ENCODE measurements at places on chromosomes 12 and 14.

- DNase-seq, result no peak
Observed at GRCh38 chr12:83945871-83946270, 966.7 kb downstream of the SLC6A15 start.

- no peak for DNase-seq
Observed at GRCh38 chr14:70744641-70745040, 64.7 kb downstream of the MAP3K9 start.

GRCh38 chr12:80239867-80240266 lies 140.5 kb downstream of the OTOGL start:
- DNase-seq, result no peak

- no peak for DNase-seq
Observed at GRCh38 chr14:23173796-23174195, 9.7 kb downstream of the SLC7A8 start.

GRCh38 chr12:115953450-115953849 lies 324.0 kb downstream of the MED13L start:
- no peak for DNase-seq

DNA sequence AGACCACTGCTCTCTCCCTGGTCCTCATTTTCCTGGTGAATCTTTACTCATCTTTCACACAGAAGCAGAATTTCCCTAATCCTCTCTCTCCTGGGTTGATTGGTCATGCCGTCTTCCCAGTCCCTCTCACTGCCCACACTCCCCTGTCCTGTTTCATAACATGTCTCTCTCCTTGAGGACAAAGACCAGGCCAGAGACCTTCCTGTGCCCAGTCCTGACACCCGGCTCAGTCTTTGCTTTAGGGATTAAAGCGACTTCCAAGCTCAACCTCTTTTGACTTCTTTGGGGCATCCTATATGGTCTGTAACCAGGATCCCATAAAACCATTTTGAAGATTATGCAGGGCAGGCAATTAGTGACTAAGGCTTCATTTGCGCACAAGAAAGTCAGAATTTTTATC lies 105.5 kb downstream of the BCL11B start:
- DNase-seq, result no peak

GRCh38 chr12:11685716-11686115 lies 36.2 kb downstream of the ETV6 start:
- DNase-seq, result no peak

- peak; percentile 59 for DNase-seq
Observed at GRCh38 chr12:51393676-51394545, 2.7 kb upstream of the GALNT6 start.

GRCh38 chr12:51218607-51219161 lies 822 bp upstream of the POU6F1 start:
- no peak for DNase-seq

GRCh38 chr14:61475316-61475715 lies 153.9 kb downstream of the PRKCH start:
- peak; percentile 74 for DNase-seq

DNA sequence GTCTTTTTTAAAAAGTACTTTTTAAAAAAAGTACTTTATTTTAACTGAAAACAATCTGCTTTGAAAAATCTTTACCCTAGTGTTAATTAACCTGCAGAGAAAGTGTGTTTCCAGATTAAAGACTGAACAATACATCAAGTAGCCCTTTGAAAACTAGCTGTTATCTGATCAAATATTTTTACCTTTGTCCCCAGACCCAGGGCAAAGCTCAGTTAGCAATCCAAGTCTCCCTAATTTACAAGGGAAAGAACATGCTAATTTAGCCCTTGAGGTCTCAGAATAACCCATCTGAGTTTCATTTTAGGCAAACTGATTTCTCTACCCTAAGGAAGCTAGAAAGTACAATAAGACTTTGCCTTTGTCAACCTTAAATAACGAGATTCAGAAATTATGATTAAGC lies 91.2 kb downstream of the PPM1H start:
- no peak for DNase-seq

GRCh38 chr12:122918827-122919226 lies 22.9 kb upstream of the VPS37B start:
- no peak for DNase-seq

- DNase-seq, result no peak
Observed at GRCh38 chr12:16454481-16454880, 107.0 kb downstream of the MGST1 start.

- DNase-seq, result no peak
Observed at GRCh38 chr14:92481386-92481785, 32.2 kb upstream of the RIN3 start.

GRCh38 chr12:29374913-29375312 lies 6.1 kb downstream of the ERGIC2 start:
- DNase-seq, result no peak

DNA sequence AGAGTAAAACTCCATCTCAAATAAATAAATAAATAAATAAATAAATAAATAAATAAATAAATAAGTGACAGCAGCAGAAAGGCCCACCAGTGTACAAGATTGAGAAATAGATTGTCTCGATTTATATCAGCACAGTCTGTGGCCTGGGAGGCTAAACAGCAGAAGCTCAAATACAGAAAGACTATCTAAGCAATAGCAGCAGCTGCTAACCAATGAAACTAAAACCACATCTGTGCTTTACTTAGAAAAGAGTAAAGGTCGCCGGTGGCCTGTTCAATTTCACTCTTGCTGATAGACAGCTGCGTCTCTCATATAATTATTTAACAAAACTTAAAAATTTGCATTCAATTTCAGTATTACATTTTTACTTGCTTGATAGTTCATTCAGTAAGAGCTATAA lies 325.7 kb downstream of the CEP128 start:
- no peak for DNase-seq

GRCh38 chr12:117816-118345 lies 51.3 kb downstream of the IQSEC3 start:
- DNase-seq, result no peak

GRCh38 chr14:68574461-68574860 lies 218.4 kb downstream of the ZFP36L1 start:
- DNase-seq, result no peak

DNA sequence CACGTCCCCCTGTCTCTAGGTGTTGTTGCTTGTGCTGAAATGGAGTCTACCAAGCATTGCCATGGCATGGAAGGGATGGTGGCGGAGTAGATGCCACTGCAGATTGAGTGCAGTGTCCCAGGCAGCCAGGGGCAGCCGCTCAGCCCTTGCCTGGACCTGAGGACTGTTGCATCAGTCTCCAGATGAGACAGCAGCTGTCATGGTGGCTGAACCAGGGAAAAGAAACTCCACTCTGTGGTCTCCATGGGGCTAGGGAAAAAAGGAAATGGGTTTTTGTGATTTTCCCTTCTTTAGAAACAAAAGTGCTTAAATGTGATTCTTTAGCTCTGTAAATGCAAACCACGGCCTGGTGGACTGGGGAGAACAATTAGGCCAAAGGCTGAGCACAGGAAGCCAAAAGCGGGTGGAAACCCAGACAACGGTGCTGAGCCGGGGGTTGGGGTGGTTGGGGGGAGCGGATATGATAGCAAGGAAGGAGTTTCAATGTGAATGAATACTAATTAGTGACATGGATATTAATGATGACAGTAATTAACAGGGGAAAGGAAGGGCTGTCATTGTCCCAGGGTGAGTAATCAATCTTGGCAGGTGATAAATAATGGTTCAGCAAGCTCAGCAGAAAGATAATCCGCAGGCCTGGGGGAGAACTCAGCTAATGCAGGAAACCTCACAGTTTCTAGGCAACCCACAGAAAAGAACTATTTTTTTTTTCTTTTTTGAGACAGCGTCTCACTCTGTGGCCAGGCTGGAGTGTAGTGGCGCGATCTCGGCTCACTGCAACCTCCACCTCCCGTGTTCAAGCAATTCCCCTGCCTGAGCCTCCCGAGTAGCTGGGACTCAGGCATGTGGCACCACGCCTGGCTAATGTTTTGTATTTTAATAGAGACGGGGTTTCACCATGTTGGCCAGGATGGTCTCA lies 442.6 kb downstream of the DPF3 start:
- DNase-seq, result peak; percentile 55

DNA sequence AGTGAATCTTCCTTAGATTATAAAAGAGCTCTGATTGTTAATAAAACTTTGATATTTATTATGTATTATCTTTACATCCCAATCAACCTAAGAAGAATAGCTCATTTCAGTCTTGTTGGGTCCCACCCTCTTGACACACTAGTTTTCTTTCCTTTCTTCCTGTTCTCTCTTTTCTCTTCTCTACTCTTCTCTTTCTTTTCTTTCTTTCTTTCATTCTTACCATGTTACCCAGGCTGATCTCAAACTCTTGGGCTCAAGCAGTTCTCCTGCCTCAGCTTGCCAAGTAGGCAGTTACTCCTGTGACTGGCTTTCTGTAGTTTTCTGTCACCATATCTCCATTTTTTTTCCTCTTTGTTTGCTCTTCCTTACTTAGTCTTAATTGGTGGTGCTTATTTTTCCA lies 177.8 kb downstream of the MIPOL1 start:
- no peak for DNase-seq

DNA sequence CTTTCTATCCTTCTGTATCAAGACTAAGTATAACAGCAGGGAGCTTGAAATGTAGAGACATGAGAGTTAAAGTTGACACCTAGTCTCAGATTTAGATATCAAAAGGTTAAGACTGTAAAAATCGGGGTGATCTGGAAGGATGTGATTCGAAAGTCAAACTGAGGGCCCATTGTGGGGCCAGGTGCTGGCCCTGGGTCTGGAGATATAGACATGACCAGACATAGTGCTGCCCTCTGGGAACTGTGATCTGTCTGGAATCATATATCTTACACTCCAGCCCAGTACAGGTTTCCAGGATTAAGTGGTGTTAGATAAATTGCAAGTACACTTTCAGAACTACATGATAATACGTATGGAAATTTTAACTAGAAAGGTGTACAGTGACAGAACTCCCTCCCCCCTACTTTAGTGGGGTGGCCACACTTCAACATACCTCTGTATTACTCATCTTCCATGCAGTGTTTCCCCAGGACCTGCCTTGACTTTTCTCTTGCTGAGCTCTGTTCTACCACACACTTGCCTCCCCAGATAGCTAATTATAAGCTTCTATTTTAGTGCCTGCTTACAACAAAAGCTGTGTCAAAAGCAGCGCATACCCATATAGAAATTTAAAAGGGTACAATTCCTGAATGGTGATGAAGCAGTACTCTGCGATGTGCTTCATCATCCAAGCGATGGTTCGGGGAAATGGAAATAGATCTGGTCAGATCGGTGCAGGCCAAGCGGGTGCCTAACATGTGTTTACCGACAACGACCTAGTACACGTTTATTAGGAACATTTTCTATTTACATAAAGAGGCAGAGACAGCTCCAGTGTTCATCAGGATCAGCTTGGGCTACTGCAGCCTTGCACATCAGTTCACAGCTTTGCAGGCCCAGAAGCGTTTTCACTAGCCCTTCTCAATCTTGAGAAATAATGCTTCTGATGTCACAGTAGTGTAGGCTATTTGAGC lies 68.7 kb downstream of the ARF6 start:
- DNase-seq, result no peak

DNA sequence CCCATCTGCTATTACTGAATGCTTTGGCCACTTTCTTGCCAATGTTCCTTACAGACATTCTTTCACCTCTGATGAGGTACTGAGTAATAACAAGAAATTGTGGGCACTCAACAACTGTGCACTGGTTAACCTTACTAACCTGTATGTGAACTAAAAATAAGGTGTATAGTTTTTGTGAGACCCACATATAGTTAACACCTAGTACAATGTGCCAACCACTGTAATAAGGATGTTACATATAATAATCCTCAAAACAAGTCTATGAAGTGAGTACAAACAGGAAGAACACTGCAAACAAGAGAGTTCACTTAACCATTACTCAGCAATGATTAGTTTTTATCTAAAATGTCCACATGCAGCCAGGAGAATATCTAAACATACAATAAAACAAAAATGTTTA lies 4.5 kb downstream of the DDHD1 start:
- peak; percentile 32 for DNase-seq

DNA sequence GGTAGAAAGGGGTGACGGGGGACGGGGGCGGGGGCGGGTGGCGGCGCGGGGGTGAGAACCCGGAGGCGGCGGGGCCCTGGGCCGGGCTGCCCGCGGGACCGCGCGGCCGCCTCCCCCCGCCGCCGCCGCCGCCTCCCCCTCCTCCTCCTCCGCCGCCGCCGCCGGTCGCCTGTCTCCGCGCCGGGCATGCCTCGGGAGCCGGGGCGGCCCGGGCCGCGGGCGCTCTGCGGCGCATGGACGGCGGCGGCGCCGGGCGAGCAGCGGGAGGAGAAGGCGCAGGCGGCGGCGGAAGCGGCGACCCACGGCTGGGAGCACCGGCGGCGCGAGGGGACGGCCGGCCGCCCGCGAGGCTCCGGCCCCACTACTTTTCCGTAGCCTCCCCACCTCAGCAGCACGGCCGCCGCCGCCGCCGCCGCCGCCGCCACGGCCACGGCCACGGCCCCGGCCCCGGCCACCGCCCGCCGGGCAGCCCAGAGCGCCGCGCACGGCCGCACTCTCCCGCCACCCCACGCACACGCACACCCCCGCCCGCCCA lies at the start of gene NPAS3:
TSS of gene NPAS3 (plus strand) at position 161 of the 535 bp plus-strand sequence.
- no peak for DNase-seq

- no peak for DNase-seq
Observed at GRCh38 chr14:71742485-71742884, 189.7 kb upstream of the RGS6 start.

DNA sequence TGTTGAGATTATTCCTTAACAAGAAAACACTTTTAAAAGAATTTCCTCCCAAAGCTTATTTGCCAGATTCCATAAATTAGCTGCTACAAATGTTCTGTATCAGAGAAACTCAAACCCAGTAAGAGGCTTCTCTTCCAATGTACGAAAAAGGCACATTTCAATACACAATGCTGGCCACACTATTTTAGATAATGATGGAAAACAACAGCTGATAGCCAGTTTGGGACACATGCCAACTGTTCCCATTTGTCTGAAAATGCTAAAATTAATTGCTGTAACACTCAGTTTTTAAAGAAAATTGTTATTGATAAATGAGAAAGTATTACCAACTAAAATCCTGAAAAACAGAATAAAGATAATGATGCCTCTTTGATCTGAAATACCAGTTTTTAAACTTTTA lies 4.4 kb downstream of the CFL2 start:
- DNase-seq, result no peak

- DNase-seq, result no peak
Observed at GRCh38 chr14:77275041-77275580, 4.1 kb upstream of the NGB start.

GRCh38 chr14:88849716-88850115 lies 25.3 kb downstream of the TTC8 start:
- DNase-seq, result no peak

DNA sequence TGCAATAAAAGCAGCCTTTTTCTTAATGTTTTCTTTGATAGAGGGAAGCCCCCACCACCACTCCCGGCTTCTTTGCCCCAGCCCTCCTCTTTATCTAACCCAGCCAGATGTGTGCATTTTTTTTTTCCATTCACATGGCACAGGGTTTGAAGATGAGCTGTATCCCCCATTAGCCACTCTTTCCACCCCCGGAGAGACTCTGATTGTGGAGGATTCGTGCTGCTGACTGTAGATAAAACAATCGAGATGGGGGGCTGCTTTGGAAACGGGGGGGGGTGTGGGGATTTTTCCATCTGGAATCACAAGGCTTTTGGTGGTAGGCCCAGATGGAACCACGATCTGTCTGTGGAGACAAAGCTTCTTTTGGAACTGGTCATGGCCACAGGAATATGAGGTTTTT lies 46.2 kb upstream of the VASH1 start:
- DNase-seq, result no peak

GRCh38 chr12:93243689-93244513 lies 133.8 kb upstream of the NUDT4 start:
- DNase-seq, result peak; percentile 5
